ENCODE measurements at places on chromosomes 6 and 20.

- no peak for DNase-seq
Observed at GRCh38 chr20:64108731-64109681, 1.6 kb upstream of the NPBWR2 start.

- DNase-seq, result peak; percentile 90
Observed at GRCh38 chr20:5788385-5788895, 38.2 kb downstream of the SHLD1 start.

DNA sequence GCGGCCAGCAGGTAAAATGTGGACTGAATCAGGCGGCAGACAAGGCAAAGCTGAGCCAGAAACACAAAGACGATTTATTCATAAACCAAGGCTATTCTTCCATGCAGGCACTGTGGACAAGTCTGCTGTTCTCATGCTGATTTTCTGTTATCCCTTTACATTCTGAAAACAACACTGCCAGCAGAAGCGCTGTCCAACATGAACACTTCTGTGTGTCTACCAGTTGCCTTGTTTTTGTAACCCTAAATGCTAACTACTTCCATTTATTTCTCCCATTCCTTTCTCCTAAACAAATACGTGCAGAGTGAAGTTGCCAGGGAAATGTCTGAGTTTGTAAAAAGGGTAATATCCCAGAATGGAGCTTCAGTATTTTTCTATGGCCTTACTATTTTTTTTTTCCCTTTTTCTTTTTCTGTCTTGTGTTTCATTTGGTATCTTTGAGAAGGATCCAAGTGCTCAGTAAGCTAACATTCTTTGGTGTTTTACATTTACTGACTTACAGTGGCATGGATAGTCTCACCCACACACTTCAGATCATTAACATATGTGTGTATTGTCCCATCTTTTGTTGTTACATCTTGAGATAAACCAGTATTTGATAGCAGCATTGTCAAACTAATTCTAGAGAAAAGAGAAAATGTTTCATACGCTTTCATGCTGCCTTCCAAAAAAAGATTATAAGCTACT lies 1308.9 kb upstream of the MAP3K7 start:
- no peak for DNase-seq

- peak; percentile 55 for DNase-seq
Observed at GRCh38 chr6:32969685-32970412, 1.5 kb downstream of the BRD2 start.

GRCh38 chr6:90375681-90376439 lies 79.2 kb upstream of the BACH2 start:
- DNase-seq, result no peak

GRCh38 chr6:56841381-56841749 lies 113.5 kb upstream of the BEND6 start:
- no peak for DNase-seq

DNA sequence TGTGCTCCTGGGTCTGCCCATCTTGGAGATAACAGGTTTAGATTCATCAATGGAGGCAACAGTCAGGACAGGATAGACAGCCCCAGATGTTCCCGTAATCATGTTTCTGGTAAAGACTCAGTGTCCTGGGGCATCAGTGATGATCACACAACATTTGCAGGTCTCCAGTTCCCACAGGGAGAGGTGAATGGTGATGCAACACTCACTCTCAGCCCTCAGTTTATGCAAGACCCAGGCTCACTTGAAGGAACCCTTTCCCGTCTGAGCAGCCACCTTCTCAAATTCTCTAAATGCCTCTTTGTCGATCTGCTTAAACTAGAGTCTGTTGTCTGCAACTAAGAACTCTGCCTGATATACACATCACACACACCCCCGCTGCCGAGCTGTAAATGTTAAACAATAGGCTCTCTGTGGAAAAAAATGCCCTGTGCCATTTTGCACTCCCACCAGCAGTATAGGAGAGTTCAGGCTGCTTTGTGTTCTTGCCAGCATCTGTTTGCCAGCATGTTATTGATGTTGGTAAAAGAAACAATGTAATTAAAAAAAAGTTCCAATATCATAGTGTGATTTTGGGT lies 30.1 kb upstream of the SCP2D1 start:
- no peak for DNase-seq

DNA sequence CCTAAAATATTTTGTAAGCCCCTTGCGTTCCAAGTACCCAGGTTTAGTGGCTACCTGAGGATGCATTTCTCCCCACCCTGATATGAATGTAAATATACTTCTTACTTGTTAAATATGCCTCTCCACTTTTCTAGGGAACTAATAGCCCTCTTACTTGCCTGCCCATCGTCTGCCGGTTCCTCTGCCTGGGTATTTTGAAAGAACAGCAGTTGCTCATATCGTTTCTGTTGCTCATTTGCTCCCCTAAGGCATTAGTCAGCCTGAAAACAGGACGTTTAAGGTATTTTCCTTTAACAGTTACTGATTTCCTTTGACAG lies 141.3 kb upstream of the CARMIL1 start:
- no peak for DNase-seq

- DNase-seq, result no peak
Observed at GRCh38 chr20:5364136-5364821, 47.5 kb upstream of the PROKR2 start.

DNA sequence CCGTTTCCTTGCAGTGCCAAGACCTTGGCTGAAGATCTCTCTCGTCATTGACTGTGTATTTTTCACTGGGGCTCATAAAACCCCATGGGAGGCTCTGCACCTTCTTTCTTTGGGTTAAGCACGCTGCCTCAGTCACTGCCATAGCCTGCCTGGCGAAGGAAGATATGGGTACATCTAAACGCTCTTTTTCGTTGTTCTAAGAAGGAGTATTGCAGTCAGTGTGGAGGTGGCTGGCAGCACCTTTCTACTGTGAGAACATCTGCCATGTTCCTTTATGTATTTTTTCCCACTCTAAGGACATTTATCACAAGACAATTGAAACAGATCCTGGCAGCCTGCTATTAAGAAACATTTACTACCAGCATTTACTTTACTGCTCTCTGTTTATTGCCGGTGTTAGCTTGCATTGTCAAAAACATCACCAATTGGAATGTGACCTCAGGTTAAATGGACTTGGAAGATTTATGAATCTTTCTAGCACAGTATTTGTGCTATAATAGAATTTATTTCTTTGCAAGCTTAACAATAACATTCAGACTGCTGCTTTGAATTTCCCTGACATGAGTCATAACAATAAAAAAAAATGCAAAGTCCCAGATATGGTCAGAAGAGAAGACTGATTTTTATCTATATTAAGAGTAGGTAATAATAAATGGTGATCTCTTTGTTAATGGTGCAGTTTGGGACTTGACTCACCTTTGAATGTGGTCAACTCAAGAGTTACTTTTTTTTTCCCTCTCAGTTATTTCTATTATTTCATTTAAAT lies 62.2 kb upstream of the CLDN20 start:
- peak; percentile 46 for DNase-seq

DNA sequence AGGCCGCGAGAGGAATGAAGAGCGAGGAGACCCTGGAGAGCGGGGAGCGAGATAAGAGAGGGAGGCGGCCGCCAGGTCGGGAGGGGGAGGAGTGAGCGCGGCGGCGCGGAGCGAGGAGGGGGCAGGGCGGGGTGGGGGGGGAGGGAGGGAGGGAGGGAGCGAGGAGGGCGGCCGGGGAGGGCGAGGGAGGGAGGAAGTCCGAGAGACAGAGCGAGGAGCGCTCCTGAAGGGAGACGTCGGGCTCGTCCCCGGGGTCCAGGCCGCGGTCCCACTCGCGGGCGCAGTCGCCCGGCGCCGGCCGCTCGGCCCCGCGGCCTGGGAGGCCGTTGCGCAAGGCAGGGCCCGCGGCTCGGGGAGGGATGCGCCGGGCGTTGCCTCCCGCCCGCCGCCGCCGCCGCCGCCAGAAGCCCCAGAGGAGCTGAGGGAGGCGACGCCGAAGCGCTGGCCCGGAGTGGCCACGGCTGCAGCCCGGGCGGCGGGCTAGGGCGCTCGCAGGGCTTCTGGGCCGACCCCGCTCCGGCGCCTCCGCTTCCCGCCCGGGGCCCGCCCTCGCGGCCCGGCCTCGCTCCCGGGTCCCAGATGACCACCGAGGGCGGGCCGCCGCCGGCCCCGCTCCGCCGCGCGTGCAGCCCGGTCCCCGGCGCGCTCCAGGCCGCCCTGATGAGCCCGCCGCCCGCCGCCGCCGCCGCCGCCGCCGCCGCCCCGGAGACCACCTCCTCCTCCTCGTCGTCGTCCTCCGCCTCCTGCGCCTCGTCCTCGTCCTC lies at the start of gene FOXF2:
TSS of gene FOXF2 (plus strand) at position 208 of the 764 bp plus-strand sequence. CDS start at position 580, 372 bp downstream.
- DNase-seq, result peak; percentile 61

DNA sequence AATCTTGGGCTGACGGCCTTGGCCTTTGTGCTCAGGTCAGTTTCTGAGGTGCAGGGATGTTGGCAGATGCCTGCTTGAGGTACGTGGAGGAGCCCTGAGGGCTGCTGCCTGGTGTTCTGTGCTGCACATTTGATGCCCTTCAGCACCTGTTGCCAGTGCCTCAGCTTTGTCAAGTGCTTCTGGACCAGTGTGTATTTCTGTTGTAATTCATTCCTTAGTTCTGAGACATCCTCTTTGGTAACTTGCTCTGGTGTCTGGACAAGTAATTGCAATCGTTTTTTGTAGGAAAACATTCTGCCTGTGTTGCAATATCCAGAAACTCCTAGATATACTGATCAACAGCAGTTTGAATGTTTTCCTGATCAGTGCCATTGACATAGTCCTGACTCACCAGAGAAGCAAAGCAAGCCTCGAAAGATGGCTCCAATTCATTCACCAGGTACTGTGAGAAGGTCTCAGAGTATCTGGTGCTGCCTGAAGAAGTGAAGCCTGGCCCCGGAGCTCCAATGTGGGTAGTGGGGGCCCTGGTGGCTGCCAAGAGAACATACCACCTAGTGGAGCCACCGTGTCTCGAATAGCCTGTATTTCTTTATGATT lies 26.7 kb downstream of the ZNF337 start:
- peak; percentile 36 for DNase-seq

DNA sequence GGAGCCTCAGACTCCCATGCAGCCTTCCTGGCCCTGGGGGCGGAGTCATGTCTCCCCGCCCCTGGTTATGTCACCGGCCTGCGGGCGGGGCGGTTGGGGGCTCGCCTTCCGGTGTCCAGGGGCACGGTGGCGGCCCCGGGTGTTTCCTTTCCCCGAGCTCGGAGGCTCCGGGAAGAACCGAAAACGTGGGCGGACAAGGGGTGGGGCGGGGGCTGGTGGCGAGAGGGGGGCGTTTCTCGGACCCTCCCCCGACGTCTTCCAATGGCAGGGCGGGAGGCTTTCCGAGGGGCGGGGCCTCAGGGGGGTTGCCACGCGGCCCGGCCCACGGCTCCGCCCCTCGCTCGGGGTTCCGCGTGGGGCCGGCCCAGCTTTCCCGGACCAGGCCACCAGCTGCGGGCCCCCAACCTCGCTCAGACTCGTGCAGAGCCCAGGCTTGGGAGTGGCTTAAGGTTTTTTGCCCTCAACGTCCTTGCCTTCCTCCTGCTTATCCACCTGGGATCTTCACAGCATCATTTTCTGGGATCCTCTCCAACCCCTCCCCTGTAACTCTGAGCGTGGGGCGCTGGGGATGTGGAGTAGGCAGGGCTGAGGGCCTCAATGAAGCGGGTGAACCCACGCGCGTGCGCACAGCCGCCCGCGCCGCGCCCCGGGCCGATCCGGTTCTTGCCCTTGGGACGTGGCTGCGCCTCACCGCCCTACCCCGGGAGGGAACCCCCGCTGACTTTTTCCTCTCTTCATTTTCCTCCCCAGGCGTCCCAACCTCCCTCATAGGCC lies 2.1 kb upstream of the NRN1 start:
- peak; percentile 78 for DNase-seq

- DNase-seq, result no peak
Observed at GRCh38 chr20:5977223-5977622, 26.8 kb downstream of the MCM8 start.

DNA sequence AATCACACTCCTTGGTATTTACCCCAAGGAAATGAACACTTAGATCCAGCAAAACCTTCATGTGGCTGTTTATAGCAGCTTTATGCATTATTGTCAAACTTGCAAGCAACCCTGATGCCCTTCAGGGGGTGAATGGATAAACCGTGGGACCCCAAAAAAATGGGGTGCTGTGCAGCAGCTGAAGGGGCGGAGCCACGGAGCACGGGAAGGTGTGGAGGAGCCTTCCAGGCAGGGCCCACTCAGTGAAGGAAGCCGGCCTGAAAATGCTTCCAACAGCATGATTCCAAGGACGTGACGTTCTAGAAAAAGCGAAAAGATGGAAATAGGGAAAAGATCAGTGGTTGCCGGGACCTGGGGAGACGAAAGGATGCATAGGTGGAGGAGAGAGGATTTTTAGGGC lies 25.6 kb upstream of the FRMD1 start:
- DNase-seq, result no peak

GRCh38 chr6:112274774-112275173 lies 20.4 kb upstream of the LAMA4 start:
- no peak for DNase-seq

- DNase-seq, result no peak
Observed at GRCh38 chr20:58833921-58834320, 16.8 kb downstream of the GNAS-AS1 start.

DNA sequence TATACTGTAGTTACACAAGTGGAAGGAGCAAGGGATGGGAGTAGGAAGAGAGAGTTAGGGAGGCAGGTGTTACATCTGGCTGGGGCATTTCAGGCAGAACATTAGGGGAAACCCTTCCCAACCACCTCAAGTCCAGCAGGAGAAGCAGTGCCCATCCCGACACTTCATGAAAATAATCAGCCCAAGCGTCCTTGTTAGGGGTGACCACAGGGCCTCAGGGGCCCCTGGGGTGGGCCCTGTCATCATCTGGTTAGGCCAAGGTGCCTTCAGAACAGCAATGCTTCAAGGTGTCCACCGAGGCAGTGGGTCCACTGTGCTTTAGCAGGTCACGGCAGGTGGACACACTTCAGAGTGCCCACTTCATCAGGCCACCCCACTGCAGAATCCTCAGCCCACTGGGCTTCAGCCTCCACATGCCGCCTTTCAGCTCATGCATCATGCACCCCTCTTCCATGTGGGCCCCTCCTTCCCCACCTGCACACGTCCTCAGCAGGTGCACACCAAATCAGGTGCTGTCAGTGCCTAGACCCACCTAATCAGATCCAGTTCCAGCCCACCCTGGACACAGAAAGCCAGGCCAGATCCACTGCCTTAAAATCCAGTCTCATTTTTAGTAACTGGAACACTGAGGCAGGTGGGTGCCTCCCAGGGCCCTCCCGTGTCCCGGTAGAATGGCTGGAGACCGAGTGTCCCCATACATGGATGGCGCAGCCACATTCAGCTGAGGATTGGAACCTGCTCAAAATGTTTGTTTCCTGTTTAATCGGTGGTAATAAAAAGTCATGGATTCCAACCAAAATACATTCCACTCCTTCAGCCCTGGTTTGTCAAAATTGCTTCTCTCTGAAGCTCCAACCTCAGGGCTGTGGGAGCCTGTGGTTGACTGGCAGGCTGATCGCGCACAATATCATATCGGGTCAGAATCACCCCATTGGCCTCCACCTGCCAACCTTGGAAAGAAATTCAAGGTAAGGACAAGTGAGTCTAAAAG lies 99.5 kb downstream of the ANKRD60 start:
- no peak for DNase-seq

GRCh38 chr6:166779381-166779780 lies 152.3 kb upstream of the RPS6KA2 start:
- DNase-seq, result no peak

DNA sequence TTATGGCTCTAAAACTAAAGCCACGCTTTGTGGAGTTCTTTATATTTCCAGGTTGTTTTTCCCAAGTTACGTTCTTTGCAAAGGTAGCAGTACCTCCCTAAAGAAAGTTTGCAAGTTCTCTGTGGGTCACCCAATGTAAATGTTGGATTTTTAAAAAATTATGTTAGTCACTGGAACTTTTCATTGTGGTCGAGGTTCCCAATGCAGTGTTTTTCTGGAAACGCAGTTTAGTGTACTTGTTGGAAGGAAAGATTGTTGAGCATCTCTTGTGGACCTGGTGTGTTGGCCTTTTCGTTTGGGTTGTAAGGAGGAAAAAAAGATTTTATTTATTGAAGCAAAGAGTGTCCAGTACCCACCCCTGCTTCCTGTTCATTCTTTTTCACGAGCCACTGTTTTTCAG lies 1.4 kb downstream of the TOP1 start:
- DNase-seq, result no peak
